ENCODE measurements at places on chromosomes 7 and 10.

- DNase-seq, result no peak
These were observed 87.6 kb downstream of the VSTM2A start for GRCh38 chr7:54629771-54630170.

DNA sequence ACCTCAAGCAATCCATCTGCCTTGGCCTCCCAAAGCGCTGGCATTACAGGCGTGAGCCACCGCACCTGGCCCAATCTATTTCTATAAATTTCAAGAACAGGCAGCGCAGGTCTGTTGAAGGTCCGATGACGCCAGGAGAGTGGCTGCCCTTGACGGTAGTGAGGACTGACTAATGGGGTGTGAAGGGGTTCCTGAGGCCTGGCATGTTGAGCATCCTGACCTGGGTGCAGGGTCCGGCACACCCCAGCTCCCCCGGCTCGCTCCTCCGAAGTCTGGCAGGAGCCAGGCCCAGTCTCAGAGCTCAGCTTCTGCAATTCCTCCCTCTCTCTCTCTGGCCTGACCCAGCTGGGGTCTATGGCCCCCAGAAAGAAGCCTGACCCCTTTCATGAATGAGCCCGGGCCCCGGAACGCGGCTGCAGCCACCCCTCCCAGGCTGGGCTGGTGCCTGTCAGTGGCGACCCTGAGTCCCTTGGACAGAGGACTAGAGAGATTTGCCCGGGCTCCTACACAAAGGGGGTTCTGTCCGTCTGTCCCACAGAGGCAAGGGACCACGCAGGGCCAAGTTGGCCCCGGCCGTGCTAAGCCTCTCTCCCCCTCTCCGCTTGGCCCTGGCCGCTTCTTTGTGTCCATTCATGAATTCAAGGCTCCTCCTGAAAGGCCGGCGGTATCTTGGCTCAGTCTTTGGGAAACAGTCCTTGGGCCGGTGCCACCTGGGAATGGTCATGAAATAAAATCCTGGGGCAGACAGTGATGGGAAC, 18.8 kb downstream of the MMD2 start:
- no peak for DNase-seq

GRCh38 chr10:10791869-10792268, 225.8 kb upstream of the CELF2 start:
- DNase-seq, result no peak

DNA sequence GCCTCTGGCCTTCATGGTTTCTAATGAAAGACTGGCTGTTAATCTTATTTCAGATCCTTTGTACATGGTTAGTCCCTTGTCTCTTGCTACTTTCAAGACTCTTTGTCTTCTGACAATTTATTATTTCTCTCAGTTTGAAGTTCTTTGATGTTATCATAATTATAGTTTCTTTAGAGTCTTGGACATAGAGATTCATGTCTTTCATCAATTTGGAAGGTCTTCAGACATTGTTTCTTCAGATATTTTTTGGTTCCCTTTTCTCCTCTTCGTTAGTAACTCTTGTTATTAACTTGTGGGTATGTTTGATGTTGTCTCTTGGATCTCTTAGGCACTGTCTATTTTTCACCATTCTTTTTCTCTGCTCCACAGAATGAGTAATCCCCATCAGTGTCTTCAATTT, 8.7 kb downstream of the ZNF37A start:
- DNase-seq, result no peak

GRCh38 chr10:132861116-132861691, 75.3 kb upstream of the NKX6-2 start:
- DNase-seq, result no peak

DNA sequence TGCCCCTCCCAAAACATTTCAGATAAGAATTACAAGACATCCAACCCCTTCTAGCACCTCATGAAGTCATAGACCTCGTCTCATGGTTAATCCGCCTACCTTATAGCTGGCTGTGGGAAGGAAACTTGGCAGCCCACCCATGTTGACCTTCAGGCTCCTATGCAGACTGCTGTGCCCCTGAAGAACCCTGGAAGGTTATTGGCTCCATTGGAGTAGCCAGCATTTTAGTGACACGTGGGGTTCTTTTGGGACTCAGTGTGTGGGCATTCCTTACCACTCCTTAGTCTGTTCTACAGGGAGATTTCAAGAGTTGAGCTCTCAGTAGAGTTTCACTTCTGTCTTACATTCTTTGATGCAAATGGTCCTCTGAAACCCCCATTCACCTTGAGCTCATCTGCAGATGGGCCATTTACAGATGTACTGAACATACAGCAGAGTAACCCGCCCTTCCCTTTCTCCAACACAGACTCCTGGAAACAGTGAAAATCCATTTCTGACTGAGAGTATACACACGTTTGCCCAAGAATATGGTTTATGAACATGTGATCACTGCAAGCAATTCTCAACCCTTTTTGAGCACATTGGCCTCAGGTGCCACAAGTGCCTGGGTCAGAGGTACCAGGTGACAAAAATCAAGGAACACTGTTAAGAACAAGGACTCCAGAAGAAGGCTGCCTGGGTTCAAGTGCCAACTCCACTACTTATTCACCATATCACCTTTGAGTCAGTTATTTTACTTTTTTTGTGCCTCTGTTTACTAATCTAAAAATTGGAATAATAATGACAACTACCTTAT, 54.0 kb upstream of the HECW1 start:
- no peak for DNase-seq

- no peak for DNase-seq
These were observed 45.7 kb downstream of the RHOBTB1 start for GRCh38 chr10:60898321-60898720.

DNA sequence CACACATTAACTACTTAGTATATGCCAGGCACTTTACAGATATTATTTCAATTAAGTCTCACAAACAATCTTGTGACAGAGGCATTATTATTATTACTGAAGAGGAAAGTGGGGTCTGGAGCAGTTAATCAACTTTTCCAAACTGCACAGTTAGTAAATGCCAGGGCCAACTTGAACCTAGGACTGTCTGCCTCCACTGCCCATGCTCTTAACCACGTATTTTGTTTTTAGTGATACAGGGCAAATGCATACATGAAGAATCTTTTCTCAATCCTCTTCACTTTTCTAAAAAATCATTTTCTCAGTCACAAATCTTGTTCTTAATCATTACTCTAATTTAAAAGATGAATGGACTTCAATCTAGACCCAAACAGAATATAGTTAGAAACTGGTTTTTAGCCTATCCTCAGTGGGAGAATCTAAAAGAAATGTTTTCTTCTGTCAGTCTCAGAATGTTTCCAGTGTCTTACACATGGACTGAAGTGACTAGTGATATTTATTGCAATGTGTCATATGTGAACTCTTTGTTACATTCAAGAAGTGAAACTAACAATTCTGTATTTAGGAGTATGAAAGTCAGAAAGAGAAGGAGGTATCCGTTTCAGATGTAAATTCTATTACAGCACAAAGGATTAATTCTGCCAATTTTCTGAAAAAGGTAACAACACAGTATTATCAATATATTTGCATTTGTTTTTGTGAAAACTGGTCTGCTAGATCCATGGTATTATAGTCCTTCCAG, 55.5 kb upstream of the CCNJ start:
- DNase-seq, result no peak

DNA sequence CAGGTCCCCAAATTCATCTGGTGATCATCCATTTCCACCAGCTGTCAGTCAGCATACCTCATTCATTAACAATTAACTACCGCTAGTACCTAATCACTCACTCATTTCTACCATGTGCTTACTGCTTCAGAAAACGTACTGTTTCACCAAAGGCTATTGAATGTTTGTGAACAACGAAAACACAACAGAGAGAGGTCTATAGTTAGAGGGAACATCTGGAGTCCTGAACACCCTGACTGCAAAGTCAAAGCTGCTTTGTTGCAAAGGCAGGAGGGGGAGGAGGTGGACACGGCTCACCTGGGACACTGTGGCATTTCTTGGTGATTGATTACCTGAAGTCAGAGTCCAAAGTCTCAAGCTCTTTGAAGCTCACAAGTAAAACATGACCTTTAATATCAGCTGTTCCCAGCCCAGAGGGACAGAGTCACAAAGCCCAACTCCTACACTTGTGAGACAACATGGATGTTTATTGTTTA, 342.3 kb upstream of the ADARB2 start:
- DNase-seq, result no peak

DNA sequence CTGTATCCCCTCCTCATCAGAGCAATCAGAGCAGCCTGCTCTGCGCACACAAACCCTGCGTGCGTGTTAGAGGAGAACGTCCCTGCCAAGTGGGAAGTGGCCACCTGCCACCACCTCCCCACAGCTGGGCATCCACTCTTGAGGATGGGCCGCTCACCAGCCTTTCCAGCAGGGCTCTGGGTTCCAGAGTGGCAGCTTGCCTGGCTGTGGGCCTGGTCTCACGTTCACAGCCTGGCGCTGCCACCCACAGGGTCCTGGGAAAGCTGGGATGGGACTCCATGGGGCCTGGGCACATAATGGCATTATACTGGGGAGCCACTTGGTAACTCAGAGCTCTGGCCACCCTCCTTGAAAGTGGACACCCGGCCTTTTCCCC, 151.1 kb upstream of the PPP2R2D start:
- DNase-seq, result no peak

DNA sequence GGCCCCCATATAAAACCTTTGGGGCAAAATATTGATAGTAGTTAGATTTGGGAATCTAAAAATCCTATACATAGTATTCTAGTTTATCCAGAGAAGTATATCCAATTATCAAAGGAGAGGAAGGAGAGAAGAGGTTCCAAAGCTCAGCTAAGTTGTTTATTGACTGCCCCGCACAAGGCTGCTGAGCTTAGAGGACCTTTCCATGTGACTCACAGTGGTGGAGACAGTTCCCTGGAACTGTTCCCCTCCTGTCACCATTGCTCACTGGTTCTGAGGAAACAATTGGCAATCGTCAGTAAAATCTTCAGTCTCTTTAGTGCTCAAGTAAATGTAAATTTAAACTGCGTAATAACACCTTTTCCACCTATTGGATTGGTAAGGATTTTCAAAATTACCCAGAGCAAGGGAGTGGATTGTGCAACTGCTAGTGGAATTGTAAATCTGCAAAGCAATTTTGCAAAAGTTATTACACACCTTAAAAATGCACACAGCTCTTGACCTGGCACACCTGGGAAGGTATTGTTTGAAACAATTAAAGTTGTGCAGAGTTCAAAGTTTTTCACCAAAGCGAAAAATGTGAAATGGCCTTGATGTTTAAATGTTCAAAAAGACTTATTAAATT, 63.1 kb downstream of the EEPD1 start:
- no peak for DNase-seq

GRCh38 chr7:158442260-158442659, 145.4 kb downstream of the PTPRN2 start:
- DNase-seq, result no peak

GRCh38 chr7:2614631-2615330, 17.0 kb upstream of the TTYH3 start:
- no peak for DNase-seq

DNA sequence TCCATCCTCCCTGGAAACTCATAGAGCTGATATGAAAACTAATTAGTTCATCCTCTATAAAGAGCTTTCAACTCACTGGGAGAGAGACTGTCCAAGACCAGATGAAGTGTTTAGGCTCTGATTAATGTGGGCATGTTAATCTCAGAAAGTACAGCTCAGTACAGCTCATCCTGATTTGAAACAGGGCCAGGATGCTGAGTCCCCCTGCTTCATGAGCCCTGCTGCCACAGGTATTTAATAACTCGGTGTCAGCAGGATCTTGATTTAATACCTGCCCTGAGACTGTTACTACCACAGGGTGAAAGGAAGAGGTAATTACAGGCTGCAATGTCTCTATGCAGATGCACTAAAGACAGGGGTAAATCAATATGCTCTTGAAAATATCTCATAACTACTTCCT, 10.8 kb downstream of the LMOD2 start:
- DNase-seq, result no peak

DNA sequence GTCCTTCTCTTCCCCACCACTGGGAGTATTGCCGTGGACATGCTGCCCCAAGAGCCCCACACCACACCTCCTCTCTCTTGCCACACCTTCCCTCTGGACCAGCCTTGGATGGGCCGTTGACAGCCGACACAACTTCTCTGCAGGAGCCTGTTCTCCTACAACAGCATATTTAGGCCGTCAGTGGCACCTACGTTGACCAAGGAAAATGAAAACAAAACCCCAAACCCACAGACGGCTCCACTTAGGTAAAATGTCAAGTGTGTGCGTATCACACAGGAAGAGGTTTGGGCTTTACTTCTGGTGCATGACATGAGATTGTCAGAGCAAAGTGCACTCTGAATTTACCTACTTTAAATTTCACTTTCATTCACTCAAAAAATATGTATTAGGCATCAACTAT, 246.6 kb downstream of the ZMYND11 start:
- DNase-seq, result no peak

- DNase-seq, result no peak
These were observed 29.1 kb downstream of the ALOX5 start for GRCh38 chr10:45403151-45403550.

Measured in stimulated activated naive CD4-positive, alpha-beta T cell treated with Interleukin-2 at 50 U/mL for 16 hours (primary cell).